COR-L47 (cell line): ENCODE measurements at places on chromosomes 2 and 18.
A peak's percentile ranks its signal among the peaks of the same experiment; 100 is the strongest.

DNA sequence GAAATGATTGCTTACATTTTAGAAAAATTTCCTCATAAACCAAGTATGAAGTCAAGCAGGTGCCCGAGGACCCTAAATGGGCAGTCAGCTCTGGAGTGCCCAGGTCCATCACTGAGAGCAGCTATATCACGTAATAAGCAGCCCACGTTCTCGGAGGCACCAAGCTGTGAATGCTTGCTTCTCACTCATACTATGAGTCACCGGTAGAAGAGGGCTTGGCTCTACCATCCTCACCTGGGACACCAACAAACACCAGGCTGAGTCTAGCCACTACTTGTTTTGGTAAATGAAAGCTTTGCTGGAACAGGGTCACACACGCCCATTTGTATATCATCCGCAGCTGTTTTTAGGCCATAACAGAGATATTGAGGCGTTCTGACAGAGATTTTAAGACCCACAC, 207.5 kb downstream of the SEPTIN10 start:
- DNase-seq, result no peak

DNA sequence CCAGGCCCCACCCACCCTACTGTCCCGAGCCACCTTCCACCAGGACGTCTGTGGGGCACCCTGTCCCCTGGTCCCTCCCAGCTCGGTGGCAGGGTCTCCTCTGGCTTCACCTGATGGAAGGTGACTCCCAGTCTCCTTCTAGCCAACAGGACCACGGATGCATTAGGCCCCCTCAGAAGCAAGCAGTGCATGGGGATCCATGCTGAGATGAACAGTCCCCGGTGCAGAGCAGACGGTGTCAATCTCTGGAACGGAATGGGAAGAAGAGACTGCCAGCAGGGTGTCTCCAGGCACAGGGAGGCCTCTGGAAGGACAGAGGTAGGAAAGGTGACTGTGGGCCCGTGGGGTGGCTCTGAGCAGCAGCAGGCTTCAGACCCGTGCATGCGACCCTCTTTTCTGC, 65.2 kb upstream of the FZD7 start:
- DNase-seq, result no peak

GRCh38 chr2:85032621-85033020, 61.7 kb downstream of the KCMF1 start:
- no peak for DNase-seq

- peak; percentile 42 for DNase-seq
These were observed 502.2 kb downstream of the NRXN1 start for GRCh38 chr2:50529600-50530218.

- no peak for DNase-seq
These were observed 802.0 kb downstream of the DCC start for GRCh38 chr18:53142005-53142404.
